ENCODE measurements at places on chromosomes 11 and 22. TPM values are rescaled to one million over a fixed set of nuclear protein-coding genes. Genes with fewer than 3 reads are reported as not detected.
A peak's percentile ranks its signal among the peaks of the same experiment; 100 is the strongest.

P2RX6 gene
- total RNA-seq = 1.2 TPM

GPR83 gene
- total RNA-seq = not detected

PPFIBP2 gene
- total RNA-seq = 87.1 TPM

RASSF10 gene
- 21.3 TPM for total RNA-seq

BMAL1 gene
- total RNA-seq = 34.8 TPM

DKK3 gene
- 175 TPM for total RNA-seq

NXPE4 gene
- not detected for total RNA-seq

LIF gene
- total RNA-seq = 5.2 TPM

RGL4 gene
- total RNA-seq = not detected

GRCh38 chr22:39470451-39471291 is 13.9 kb downstream of the MGAT3 start:
- no peak for DNase-seq

GRCh38 chr22:50070366-50070765 is 12.3 kb upstream of the TTLL8 start:
- no peak for DNase-seq

DNA sequence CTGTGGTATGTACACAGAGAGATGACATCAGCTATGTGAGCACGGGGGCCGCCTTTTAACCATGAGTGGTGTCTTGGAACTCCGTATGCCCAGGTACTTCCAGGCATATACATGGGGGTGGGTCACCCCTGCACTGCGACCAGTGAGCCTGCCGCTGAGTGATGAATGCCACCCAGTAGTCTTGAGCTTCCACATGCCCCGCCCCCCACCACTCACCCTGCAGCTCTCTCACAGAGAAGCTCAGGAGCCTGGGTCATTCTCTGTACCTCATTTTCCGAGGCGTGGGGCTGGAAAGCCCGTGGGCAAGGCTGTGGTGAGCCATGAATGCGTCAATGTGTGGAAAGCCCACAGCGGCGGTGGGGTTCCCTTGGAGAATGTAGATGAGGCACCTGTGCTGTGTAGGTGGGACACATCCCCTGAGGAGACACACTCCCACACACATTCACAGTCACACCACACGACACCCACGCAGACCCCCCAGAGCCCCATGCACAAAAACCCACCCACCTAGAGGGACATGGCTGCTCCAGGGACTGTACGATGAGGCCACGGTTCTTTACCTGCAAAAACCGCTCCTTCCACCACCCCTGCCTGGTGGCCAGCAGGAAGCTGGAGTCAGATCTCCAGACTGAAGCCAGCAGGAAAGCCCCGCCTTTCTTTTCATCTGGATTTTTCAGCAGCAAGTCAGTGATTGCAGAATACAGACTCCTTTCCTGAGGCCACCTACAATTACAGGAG is 67.6 kb downstream of the PIWIL3 start:
- no peak for DNase-seq

DNA sequence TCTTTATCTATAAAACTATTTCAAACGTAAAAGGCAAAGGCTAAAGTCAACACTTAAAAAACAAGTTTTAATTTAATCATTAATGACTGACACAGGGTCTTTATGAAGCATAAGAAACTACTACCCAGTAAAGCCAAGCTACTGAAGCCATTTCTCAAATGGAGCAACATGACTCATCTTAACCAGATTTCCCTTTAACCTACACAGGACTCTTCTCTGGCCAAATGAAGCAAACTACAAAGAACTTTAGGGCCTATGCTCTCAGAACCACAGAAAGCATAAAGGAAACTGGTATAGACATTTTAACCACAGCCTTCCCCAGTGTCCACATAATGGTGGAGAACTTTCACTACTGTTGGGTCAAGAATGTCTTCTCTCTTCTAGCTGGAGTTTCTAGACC is 34.7 kb downstream of the ALG9 start:
- DNase-seq = no peak

GRCh38 chr11:2304506-2305139 is 2.8 kb downstream of the TSPAN32 start:
- peak; percentile 86 for DNase-seq

- no peak for DNase-seq
Measured at GRCh38 chr22:36022697-36023096, 5.9 kb downstream of the RBFOX2 start.

DNA sequence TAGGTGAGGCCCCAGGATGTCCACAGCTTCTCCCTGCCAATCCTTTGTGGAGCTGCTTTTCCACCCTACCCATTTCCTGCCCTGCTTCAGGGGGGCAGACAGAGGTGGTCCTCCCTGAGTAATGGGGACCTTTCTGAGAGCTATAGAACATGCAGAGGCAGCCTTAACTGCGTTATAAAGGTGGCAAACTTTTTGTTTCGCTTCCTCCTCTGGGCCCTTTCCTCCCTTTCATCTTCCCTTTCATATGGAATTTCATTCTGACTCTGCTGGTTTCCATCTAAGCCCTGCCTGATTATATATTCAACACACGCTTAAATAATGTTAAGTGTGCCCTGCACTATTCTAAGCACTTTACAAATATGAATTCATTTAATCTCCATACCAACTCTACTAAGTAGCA is 169.3 kb upstream of the E2F8 start:
- no peak for DNase-seq

- no peak for DNase-seq
Measured at GRCh38 chr22:17281440-17281841, 62.2 kb upstream of the ADA2 start.

DNA sequence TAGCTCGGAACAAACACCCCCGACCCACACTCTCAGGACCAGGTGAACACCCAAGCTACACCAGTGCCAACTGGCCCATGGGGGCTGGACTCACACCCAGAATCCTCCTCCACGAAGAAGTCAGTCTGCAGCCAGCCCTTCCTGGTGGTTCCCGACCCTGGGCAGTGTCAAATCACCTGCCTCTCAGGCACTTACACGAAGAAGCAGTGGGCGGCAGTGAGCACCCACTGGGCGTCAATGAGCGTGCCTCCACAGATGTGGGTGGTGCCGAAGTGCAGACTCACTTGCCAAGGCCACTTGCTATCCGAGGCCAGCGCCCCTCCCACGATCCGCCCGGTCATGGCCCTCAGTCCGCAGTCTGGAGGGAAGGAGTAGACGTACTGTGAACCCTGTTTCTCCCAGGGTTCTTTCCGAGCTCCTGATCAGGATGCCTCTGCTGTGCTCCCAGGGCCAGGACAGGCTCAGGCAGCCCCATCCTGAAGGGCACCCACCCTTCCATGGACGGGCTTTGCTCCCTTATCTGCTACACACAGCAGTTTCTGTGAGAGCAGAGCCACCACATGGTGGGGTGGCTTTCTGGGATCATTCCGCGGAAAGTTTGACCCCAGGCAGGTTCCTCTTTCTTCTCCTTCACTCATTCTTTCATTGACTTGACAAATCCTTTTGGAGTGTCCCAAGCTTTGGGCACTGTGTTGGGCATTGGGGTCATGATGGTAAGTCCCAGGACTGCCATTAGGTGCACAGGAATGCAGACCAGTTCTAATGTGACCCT is 19.4 kb downstream of the TMPRSS13 start:
- DNase-seq = no peak

- DNase-seq = no peak
Measured at GRCh38 chr22:32579529-32580220, 105.1 kb downstream of the FBXO7 start.

- DNase-seq = no peak
Measured at GRCh38 chr22:38041760-38042487, 15.3 kb upstream of the PICK1 start.

DNA sequence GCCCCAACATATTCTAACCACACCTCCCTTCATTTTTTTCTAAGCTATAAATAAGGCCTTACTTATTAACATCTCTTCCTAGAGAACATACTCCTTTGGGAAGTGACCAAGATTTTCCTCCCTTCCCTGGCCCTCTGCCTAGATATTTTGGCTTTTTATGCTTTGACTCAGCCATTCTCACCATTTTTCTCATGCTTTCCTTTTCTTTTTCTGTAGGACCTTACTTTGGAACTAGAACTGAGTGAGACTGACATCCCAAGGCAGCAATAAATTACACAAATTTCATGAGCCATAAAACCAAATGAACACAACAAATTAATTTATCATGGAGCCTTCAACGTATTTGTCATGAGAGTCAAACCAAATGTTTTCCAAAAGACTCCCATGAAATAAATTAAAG is 142.7 kb upstream of the CTSC start:
- DNase-seq = no peak

DNA sequence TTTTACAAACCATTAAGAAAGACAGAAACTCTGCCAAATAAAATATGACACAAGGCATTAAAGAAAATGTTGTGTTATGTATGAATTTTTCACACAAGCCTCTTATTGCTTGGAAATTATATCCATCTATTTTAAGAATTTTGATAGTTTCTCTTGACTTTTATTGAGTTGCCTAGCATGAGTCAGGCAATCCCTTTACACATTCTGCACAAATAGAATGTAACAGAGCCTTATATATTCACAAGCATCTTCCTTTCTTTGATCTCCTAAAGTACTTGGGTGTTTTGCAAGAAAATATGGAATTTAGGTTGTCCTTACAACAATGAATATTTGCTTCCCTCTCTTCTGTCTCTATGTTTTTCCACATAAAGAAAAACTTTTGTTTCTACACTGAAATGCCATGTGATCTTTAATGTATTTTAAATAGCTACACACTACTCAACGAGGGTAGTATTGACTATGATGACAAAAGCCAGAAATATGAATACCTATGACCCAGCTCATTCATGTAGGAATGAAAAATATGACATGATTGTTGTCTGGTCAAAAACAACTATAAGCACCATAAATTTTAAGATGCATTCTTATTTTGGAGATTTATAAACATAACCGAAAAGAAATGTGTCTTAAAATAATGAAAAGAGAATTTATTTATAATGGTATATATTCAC is 398.8 kb downstream of the GUCY1A2 start:
- no peak for DNase-seq

DNA sequence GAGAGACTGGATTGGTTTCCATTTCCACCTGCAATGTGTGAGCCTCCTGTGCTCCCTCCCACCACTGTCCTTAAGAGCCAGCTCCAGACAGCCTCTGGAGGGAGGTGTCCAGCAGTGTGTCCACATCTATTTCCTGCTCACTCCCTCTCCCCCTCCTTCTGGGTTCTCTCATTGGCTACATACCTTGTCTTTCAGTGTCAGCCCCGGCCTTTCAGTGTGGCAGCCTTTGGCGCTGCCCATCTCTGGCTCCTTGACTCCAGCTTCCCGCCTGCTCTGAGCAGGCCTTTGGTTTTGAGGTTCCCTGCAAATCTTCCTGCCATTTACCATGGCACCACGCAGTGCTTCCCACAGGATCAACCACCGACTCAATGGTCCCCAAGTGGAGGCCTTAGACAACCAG is 19.0 kb upstream of the PTPRJ start:
- DNase-seq = no peak

DNA sequence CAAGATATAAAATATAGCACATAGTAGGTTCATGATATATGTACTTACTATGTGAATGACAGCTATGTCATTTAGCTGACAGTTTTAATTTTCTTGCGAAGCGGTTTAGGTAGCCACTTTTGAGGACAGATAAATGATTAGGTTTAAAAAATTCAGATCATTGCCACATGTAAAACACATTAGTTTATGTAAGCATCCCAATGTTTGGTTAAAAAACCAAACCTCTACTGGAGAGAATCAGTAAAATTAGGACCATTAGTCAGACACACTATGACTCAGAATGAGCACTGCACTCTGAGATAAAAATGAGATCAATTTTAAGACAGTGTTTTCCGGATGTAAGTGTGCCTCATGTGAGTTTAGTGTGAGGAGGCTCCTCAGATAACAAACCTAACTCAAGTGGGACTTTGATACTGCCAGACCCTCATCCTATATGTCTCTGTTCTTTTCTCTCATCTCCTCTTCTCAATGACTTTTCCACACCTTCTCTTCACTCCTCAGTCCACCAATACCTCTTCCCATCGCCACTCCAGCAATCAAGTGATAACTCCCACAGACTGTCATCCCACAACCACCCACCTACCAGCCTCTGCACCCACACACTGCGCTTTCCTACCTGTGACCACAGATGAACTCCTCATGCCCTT is 6.8 kb upstream of the OR2AT4 start:
- DNase-seq = no peak

DNA sequence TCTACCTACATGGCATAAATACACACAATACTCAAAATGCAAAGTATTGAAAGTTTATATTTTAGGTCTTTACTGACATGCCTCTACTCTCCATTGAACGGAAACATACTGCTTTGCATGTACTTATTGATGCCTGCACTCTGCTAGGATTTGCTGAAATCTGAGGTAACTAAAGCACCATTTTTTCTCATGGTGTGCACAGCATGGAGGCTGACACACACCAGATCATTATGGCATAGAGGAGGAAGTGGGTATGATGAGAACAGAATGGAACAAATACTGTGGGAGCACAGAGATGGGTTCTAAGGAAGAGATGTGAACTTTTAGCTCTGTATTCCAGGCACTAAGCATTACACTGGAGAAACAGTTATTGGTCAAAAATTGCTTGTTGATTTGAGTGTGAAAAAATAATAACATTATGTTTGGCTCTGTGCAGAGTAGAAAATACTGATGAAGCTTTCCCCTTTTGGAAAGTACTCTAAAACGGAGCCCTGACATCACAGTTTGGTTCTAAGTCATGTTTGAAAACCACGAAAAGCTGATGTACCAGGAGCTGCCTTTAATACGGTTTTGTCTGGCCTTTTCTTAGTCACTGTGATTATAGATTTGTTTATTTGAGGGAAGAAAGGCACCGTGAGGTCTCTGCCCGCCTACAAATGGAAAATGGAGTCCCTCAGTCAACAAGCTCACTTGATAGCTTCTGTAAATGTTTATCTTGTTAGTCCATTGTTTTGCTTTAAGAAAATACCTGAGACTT is 5.6 kb downstream of the OR52R1 start:
- DNase-seq = no peak

DNA sequence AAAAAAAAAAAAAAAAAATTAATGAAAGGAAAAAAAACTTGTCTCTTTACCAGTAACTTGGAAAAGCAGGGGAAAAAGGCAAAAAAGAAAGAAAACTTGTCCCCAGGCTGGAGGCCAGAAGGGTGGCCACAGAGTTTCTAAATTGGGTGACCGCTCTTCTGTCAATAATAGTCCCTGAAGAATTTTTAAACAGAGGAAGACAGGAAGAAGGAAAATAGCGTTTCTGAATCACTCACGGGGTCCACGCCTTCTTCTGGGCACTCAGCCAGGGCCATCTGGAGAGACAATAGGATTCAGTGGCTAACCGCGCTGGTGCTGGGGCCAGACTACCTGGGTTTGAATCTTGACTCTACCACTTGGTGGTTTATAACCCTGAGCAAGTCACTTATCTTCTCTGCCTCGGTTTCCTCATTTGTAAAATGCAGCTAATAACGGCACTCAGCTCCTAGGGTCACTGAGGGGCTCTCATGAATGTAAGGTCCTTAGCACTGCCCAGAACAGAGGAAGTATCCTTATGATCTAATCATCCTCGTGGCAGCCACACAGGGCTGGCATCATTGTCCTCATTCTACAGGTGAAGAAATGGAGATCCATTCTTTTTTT is 7.0 kb downstream of the C11orf86 start:
- DNase-seq = peak; percentile 96

- no peak for DNase-seq
Measured at GRCh38 chr11:58807343-58807742, 37.2 kb downstream of the GLYATL2 start.

All from lower leg skin (tissue), 4 donors.